ENCODE measurements at places on chromosomes 12 and 14. TPM values are rescaled to one million over a fixed set of nuclear protein-coding genes. Genes with fewer than 3 reads are reported as not detected.

DNA sequence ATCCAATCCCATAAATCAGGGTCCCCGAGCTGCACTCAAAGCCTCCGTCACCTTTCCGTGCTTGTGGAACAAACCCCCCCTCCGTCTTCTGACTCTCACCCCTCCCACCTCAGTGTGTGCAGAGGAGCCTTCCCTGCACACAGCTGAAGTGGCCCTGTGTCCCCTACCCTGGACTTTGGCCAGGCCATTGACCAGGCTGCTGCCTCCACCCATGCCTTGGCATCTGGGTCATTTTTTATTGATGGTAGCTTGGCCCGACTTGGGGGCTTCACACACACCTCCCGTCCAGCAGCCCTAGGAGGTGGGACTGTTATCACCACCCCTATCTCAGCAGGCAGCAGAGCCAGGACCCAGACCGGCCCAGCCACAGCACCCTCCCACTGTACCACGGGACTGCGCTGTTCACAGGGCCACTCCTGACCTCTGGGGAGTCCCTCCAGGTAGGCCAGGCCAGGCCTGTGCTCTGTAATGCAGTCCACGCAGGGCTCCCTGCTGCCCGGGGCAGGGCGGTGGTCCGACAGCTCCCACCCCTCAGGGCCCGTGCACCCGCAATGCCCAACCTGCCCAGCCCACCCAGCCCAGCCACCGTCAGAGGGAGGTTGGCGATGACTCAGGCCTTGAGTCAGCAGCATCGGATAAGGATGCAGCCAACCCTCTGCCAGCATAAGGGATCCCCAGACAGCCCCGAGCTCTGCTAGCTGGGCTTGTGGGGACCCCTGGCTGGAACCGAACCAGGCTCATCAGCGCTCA is 9.2 kb upstream of the INF2 start:
- DNase-seq: no peak

GRCh38 chr12:117975006-117975405 is 6.2 kb upstream of the KSR2 start:
- no peak for DNase-seq

- peak; percentile 39 for DNase-seq
These were observed at the start of gene ATG14 for GRCh38 chr14:55411426-55412389. Gene ATG14, minus strand, starts transcription at chr14:55411830. Its CDS starts 8 bp downstream, at chr14:55411822.

GRCh38 chr14:83614956-83615355 is 1915.0 kb upstream of the FLRT2 start:
- DNase-seq: no peak

- DNase-seq: no peak
These were observed 264.0 kb downstream of the FUT8 start for GRCh38 chr14:65676361-65677014.

Gene KRT5
- 7,921 TPM for total RNA-seq

Gene TESPA1
- total RNA-seq: not detected

DNA sequence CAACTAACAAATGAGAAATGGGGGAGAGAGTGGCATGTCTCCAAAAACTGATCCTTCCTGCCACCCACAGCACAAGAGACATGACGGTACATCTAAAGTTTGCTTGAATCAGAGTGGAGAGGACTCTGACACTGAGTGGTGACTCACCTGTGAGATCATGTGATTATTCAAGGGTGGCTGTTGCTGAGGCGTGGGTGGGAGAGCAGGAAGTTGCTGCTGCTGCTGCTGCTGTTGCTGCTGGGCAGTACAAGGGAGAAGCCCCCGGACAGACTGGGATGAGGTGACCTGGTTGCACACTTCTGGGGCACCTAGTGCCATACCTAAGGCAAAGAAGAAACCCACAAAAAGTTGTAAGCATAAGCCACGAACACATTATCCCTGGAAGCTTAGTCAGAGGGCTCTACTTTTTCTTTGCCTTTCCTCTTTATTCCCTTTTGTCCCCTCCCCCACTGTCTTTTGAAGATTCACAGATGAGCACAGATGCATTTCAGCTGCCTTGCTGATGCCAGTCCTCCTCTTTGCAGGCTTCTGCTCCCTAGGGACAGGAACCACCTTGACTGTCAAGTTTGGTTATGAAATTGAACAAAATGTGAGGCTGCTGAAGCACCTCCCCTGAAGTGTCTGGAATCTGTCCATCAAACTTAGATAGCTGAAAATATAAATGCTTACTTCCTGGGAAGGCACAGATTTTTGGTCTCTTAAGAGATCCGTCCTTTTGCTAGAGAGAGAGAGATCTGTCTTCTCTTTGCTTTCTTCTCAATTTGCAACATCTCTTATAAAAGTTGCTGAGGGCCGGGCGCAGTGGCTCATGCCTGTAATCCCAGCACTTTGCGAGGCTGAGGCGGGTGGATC is 29.4 kb upstream of the STAC3 start:
- DNase-seq: no peak

- DNase-seq: peak; percentile 3
These were observed 11.3 kb upstream of the ABHD12B start for GRCh38 chr14:50860478-50861086.

Gene TCL1A
- not detected for total RNA-seq

DNA sequence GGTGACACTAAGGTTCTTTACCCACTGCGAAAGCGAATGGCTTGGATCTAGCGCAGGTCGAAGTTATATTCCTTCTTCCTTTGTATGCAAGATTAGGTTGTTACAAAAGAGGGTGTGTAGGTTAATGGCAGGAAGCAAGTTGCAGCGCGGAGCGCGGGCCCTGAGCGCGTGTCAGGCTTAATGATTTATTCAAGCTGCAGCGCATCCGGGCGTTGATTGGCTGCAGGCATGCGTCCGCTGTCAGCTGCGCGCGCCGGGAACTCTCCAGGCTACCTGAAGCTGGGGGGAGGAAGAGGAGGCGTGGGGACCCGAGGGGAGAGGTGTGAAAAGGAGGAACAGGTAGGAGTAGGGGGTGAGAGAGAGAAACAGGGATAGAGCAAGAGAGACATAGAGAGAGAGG is 7.4 kb downstream of the ASCL1 start:
- no peak for DNase-seq

DNA sequence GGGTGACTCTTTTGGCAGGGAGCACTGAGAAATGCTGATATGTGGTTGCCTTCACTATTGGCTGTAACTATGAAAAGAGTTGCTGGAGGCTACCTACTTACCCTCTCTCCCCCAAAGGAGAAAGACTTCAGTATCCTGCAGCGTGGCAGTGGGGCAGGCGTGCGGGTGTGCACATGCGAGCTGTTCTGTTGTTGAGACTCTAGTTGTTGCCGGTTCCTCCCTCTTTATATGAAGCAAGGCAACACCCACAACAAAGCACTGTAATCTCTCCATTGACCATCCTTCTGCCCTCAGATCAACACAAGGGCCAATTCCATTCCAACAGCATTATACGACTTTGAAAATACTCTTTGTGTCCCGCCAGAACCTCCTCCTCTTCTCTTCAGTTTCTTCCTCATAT is 259.4 kb downstream of the CACNA1C start:
- no peak for DNase-seq

- no peak for DNase-seq
These were observed 723.7 kb downstream of the DIO2 start for GRCh38 chr14:79487632-79488031.

DNA sequence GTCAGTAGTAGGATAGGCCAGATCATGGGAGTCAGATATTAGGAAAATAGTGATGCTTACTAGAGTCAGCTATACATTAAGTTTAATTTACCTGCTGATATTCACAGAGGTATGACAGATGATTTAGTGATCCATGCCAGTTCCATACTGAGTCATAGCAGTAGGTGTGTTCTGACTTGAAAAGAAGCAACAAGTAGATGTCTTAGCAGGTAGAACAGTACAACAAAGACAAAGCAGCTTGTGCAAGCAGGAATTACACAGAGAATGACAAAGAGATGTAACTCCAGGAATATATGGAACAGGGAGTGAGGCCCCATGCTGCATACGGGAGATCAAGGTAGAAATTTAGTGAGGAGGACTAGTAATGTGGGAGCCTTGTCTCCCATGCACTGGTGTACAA is 556.9 kb downstream of the SLC16A7 start:
- no peak for DNase-seq

GRCh38 chr12:57086493-57087009 is 2.4 kb upstream of the NAB2 start:
- DNase-seq: no peak

DNA sequence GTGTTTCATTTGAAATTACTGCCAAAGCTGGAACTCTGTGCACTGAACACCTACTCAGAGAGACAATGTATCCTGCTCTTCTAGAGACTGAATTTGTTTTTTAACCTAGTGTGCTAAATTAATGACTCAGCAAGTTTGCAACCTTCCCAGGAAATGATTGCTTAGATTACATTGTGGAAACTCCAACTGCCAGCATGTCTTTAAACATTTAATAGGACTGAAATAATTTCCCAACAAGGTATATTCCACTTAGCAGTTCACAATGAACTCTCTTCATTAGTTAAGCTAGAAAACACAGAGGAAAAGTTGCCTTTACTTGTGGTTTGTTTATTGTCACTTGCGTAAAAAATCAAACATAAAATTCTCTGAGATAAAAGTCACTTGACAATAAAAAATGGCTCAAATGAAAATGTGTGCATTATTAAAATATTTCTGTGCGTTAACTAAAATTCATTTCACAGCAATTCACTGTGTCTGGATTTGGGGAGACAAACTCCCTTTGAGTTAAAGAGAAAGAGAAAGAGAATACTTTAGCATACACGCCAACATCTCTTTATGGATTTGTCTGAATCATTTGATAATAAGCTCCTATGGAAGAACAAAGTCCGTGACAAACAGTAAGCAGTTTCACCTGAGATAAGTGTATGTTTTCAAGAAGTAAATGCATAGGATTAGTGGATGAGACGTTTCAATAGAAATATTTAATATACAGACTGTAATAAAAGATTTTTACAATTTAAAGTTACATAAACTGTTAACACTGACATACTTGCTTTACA is 284.0 kb downstream of the PRKD1 start:
- DNase-seq: no peak

Gene CHURC1
- total RNA-seq: 45.0 TPM

- DNase-seq: no peak
These were observed at the start of gene NTF3 for GRCh38 chr12:5432011-5432400. Gene NTF3, plus strand, starts transcription at chr12:5432108. Its CDS starts 217 bp downstream, at chr12:5432325.

Gene KSR2
- 0.13 TPM for total RNA-seq

Gene GPRC5D
- not detected for total RNA-seq

Gene LRRC10
- not detected for total RNA-seq

- no peak for DNase-seq
These were observed 14.3 kb downstream of the REM2 start for GRCh38 chr14:22897357-22897756.

GRCh38 chr12:106760184-106760531 is 14.3 kb upstream of the RIC8B start:
- DNase-seq: no peak

GRCh38 chr14:76775695-76776427 is 14.6 kb downstream of the VASH1 start:
- no peak for DNase-seq

- DNase-seq: no peak
These were observed 124.1 kb downstream of the ESRRB start for GRCh38 chr14:76500011-76500410.

DNA sequence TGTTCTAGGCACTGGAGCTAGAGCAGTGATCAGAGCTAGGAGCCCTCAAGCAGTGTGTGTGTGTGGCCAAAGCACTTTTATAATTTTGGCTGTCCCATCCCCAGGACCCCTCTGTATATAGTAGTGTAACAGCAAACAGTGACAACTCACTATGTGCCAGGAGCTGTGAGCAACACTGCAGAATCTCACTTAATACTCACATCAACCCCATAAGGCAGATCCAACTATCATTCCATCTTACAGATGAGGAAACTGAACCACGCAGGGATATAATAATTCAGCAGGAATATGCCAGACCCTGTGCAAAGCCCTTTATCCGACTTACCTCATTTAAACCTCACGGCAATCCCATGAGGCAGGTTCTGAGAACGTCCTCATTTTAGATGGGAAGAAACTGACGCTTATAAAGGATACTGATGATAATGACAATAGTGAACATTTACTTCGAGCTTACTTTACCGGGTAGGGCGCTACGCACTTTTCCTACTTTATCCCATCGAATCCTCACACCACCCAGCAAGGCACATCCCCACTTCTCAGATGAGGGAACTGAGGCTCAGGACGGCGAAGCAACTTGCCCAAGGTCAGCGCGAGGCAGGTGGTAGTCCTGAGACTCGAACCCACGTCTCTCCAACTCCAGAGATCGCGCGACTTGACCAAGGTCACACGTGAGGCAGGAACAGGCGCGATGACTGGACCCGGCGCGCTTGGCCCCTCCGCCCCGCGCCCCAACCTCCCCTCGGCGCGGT is 687 bp downstream of the RAB35 start:
- DNase-seq: no peak

DNA sequence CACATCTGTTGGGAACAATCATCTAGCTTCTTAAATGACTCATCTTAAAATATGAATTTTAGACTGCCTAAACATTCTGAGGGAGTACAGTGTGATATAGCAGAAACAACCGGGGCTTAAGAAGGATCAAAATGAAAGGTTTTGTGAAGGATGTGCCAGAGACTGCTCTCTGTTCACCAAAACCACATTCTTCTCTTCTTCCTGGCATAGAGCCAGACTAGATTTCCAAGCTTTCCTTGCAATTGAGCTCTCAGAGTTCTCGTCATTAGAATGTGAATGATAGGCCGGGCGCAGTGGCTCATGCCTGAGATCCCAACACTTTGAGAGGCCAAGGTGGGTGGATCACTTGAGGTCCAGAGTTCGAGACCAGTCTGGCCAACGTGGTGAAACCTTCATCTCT is 94.5 kb downstream of the LRRIQ1 start:
- DNase-seq: no peak

DNA sequence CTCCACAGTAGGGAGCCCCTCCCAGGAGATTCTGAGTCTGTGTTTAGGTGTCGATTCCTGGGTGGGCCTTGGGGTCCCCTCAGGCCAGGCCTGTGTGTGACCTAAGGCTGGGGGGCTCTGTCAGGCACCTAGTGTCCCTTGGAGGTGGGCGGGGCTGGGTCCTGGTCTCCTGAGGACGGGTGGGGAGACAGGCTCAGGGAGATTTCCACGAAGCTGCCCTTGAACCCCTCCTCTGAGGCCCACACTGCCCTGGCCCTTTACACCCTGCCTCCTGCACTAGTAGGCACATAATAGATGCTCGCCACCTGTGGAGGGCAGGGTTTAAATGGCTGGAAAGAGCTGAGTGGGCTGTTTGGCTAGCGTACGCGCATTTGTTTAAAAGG is 32.9 kb downstream of the MEG3 start:
- no peak for DNase-seq

Gene MUCL1
- not detected for total RNA-seq

Gene RNF31
- 30.1 TPM for total RNA-seq

GRCh38 chr14:70713511-70713916 is 71.8 kb downstream of the TTC9 start:
- no peak for DNase-seq

Gene SELPLG
- total RNA-seq: 3.5 TPM

- no peak for DNase-seq
These were observed at the start of gene IL23A for GRCh38 chr12:56338308-56339157. Gene IL23A, plus strand, starts transcription at chr12:56338884. Its CDS starts 161 bp downstream, at chr12:56339045.
